ENCODE measurements at places on chromosomes 2 and 18.

DNA sequence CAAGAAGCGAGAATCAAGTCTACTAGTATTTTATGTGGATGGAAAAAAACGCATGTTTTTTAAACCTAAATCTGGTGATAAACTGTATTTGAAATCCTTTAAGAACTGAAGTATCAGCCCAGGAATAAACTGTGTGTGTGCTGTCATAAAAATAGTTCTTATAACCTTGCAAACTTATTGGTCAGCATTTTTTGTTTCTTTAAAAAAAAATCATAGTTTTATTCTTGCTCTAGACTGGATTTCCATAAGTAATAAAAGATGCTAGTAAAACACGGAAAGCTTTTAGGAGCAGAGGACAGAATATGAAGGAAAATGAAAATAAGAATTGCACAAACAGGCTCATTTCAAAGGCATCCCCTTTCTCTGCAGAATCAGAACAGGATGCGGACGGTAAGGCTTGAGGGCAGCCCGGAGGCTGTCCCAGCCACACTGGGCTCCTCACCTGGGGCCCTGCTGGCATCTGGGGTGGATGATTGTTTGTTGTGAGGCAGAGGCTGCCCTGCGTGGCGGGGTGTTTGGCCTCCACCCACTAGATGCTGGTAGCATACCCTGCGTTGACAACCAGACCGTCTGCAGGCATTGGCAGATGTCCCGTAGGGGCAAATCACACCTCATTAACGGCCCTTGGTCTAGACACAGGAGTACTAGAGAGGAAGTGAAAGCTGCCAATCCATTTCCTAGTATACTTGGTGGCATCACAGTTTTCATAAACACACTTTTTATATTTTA lies 52.5 kb downstream of the MBP start:
- no peak for DNase-seq

DNA sequence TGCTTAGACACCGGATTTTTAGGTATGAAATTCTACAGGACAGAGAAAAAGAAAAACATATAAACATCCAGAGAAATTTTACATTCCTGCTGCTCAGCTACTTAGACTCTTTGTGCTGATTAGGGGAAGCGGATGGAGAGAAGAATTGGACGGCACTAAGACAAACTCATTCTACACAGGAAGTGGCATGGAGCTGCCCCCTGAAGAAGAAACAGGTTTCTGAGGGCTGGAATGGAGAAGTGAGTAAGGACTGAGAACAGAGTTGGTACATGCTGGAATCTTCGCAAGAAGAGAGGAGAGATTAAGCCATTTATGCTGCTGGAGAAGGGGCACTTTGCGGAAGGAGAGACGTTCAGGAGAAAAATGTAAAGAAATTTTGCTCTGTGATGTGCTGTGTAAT lies 253.0 kb upstream of the ERBB4 start:
- no peak for DNase-seq

GRCh38 chr2:169071455-169071854 lies 2.1 kb downstream of the DHRS9 start:
- no peak for DNase-seq

GRCh38 chr2:240165034-240165433 lies 24.6 kb upstream of the OTOS start:
- DNase-seq: no peak

DNA sequence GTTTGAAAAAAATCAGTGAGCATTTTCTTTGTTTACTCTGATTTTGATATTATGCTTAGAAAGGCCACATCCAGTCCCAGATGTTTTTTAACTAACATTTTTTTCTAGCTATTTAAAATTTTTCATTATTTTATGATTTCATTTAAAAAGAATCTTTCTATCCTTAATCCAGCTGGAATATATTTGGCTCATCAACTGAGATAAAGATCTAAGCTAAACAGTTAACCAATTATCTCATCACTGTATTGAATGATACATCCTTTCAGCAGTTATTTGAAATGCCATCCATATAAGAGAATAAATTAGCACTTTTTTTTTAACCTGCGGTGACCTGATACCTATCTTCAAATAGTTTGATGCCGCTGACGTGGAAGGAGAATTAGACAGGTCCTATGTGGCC lies 245.5 kb upstream of the COPS8 start:
- no peak for DNase-seq

DNA sequence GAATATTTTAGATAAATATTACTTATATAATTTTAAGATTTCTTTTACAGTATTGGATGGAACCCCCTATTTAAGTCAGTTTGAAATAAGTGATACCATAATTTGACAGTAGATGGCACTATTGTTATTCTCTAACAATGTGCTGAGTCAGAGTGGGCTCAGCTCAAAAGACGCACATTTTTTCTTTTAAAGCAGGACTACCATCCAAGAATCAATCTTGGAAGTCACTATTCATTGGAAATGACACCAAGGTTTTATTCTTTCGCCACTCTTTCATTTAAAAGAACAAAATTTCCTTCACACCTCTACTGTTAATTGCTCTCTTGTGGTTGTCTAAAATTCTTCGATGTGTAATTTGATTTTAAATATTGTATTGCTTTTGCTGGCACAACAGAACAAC lies 32.6 kb upstream of the SPAG16 start:
- peak; percentile 33 for DNase-seq

GRCh38 chr18:54742659-54743604 lies 85.3 kb upstream of the RAB27B start:
- DNase-seq: no peak

DNA sequence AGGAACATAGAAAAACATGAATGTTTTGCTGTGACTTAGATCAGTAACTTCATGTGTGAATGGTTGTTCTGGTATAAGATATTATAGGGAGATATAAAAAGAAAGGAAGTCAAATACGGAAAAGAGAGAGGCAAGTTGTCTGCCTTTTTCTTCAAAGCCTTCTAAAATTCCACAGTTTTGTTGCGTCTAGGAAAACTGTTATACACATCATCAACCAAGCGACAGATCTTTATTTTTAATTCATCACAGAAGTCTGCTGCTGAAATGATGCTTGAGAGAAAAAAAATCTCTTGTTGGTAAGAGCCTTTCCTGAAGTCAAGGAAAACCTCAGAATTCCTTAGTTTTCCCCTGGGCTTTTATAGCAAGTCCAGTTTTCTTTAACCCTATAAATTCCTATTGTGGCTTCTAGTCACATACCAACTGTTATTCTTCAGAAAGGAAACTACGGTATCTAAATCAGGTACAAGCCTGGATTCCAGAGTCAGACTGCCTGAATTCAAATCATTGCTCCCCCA lies 36.3 kb upstream of the TANC1 start:
- DNase-seq: no peak

DNA sequence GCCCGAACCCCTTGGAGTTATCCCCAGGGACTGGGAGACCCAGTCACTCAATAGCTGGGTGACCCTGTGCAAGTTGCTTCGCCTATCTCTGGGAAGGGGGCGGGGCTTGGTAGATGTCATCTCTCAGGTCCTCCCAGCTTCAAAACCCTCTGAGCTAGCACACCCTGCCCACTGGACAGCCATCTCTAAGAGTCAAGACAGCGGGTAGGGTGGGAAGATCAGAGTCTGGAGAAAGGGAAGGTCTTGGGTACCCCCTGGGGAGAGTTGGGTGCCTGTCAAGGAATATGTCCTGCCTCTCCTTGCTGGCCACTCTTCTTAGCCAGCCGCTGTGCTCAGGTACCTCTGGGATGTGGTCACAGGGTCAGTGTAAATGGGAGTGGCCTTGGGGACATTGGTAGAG lies 8.0 kb downstream of the GLI2 start:
- no peak for DNase-seq

- no peak for DNase-seq
Measured at GRCh38 chr2:241010531-241011295, 12.3 kb downstream of the SNED1 start.

DNA sequence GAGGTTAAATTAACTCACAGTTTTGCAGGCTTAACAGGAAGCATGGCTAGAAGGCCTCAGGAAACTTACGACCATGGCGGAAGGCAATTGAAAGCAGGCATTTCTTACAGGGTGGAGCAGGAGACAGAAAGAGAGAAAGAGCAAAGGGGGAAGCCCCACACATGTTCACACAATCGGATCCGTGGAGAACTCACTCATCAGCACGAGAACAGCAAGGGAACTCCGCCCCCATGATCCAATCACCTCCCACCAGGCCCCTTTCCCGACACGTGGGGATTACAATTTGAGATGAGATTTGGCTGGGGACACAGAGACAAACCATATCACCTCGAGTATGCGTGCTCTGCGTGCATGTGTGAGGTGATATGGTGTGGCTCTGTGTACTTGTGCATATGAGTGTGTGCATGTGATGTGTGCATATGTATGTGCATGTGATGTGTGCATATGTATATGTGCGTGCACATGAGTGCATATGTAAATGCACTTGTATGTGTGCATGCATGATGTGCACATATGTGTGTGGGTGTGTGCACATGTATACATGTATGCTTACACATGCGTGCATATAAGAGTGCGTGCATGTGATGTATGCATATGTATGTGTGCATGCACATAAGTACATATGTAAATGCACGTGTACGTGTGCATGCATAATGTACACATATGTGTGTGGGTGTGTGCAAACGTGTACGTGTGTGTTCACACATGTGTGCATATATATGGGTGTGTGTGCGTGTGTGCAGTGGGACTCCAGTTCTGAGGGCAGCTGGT lies 108.7 kb upstream of the HDAC4 start:
- DNase-seq: no peak

DNA sequence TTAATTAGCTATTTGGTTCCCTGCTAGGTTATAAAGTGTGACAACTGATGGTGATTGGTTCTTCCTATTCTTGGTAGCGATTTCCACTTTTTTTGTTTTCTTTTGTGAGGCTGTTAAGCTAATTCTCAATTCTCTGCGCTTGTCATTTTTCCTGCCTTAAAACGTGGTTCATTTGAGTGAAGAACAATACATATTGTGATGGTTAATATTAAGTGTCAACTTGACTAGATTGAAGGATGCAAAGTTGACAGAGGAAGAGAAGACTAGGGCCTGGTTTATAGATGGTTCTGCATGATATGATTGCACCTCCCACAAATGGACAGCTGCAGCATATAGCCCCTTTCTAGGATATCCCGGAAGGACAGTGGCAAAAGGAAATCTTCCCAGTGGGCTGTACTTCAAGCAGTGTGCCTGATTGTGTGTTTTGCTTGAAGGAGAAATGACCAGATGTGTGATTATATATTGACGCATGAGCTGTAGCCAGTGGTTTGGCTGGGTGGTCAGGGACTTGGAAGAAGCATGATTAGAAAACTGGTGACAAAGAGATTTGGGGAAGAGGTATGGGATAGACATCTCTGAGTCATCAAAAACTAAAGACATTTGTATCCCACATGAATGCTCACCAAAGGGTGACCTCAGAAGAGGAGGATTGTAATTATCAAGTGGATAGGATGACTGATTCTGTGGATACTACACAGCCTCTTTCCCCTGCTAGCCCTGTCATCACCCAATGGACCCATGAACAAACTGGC lies 39.4 kb upstream of the ZNF804A start:
- no peak for DNase-seq

DNA sequence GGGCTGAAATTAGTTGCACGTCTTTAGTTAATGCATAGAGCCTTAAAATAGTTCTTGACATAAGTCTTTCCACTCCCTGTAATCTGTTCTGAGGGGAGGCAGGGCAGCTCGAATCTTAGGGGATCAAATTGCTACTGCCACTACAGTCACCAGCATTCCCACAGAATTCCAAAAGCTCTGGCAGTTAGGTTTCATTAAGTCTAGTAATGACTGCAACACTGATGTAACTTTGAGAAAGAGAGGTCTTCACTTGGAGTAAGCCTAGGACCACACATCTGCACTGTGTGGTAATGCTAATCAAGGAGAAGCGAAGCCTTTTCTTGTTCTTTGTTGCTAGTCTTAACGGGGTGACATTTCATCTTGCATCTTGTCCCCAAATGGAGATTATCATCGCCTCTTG lies 19.3 kb upstream of the NCK2 start:
- no peak for DNase-seq

DNA sequence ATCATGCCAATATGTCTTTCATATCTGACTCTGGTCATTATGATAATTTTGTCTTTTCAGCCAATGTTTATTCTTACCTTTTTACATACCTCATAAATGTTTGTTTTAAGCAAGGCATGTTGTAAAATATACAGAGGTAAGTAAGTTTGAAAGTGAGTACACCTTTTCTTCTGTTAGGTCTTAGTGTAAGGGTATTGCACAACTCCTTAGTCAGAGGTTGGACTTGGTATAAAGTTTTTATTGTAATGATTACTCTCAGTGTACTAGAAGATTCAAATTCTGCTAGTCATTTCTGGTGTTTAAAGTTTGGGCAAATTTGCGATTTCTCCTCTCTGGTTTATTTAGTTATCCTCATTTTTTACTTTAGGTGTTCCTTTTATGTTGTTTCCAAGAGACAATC lies 564.3 kb upstream of the FSIP2 start:
- DNase-seq: no peak

DNA sequence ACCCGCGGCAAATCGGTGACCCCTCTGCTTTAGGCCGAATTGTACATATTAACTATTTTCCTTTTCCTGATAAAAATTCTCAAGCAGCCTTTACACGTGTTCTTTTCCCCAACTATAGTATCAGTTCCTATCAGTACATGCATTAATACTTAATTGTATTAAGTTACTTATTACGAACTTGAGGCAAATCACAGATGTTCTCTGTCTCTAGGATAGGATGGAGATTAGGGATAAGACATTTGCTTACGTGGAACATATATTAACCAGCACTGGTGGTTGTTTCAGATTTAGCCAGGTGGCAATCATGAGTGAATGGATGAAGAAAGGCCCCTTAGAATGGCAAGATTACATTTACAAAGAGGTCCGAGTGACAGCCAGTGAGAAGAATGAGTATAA lies 675 bp downstream of the GEMIN6 start:
- no peak for DNase-seq

- no peak for DNase-seq
Measured at GRCh38 chr2:240529344-240529999, 28.3 kb downstream of the ANKMY1 start.

DNA sequence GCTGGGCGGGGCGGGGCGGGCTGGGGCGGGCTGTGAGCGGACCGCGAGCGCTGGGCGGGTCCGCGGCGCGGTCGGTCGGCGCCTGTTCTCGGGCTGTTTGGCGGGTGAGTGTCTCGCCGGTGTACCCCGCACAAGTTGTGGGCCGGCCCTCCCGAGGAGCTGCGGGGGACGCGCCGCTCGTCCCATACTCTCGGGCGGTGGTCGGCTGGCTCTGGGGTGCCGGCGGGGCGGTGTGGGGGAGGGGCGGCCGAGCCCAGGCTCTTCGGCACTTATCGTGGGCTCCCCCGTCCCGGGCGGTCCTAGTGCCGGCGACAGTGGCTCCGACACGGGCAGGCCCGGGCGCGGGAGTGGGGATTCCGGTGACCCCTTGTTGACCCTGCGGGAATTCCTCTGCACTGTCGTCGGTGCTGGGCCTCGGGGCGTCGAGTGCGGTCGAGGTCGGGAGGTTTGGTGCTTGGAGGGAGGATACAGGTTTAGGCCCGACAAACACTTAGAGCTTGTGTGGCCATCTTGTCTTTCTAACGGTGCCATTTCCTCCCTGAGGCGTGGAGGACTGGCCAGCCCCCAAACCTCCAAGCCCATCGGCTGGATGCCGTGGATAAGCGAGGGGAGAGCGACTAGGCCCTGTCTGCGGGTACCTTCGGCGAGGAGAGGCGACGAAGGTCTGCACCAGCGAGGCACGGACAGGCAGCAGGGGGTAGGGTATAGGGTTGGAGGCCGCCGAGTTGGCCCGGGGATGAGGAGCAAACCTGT lies at the start of gene SEPTIN2:
SEPTIN2 (plus strand) TSS at position 47 of the 753 bp plus-strand sequence. CDS start 8,308 bp downstream, outside the sequence.
- no peak for DNase-seq

Measured in epithelial cell of proximal tubule (primary cell).